ENCODE measurements at places on chromosomes 7 and 10.
A peak's percentile ranks its signal among the peaks of the same experiment; 100 is the strongest.

DNA sequence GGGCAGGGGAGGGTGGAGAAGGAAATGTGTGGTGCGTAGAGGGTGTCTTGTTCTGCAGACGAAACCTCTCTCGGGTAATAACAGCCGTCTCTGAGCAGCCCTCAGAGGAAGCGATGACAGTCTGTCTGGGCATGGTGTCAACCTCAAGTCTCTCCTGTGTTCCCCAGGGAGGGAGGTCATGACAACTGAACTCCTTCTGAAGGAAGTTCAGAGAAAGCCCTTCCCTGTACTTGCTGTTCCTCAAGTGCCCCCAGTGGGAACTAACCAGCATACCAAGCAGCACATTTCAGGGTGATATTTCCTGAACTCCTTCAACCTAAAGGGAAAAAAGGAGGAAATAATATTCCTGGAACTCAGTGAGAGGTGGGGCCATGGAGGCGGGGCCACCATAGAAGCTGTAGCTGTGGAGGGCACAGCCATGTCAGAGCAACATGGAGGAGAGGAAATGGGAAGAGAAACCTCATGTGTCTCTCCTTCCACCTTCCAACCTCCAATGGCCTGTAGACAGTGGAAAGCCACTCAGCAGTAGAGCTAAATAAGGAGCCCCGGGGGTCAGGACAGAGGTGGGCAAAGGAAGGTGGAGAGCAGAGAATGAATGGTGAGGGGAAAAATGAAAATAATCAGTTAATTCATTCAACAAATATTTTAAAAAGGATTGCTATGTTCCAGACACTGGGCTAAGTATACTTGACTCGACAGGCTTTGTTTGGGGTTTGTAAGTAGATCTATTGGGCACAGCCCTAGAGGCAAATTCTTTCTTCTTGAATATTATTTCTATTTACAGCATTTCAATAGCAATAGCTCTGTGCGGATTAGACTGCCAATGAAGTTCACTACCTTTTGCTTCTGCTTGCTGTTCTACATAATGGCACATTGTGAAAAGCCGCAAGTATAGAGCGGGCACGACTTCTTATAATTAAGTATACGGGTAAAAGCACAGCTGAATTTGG lies 61.0 kb upstream of the AOAH start:
- DNase-seq: peak; percentile 79

GRCh38 chr10:44618910-44619309 lies 234.0 kb upstream of the CXCL12 start:
- DNase-seq: no peak

DNA sequence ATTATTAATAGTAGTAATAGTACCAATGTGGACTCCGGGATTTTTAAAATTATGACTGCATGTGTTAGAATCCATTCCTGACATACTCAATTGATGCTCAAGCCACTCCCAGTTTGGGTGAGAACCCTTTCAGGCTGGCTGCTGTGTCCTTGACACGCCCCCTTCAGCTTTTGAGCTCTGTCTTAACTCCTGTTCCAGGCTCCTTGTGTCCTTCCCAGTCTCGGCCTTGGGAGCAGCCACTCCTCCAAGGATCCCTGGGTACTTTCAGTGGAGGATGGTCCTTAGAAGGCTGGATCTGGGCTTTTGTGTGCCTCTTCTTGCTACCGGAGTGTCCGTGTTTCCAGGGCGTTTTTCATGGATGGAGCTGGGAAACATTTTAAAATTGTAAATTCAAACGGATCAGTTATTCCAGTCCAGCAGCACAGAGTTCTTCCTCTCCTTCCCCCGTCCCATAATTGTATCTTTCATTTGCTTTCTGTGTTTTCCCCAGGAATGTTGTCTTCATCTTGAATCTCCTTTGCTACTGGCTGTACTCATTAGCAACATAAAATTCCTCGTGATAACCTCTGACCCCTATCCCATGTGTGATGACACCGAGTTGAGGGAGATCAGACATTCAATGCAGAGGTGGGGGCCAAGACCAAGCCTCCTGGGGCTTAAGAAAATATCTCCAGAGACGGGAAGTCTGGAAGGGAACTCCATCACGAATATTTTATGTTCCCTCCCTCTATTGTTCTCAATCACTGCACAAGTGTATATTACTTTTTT lies 40.0 kb upstream of the PFKFB3 start:
- DNase-seq: no peak

- DNase-seq: no peak
Observed at GRCh38 chr7:1236831-1237701, 4.4 kb downstream of the UNCX start.

- no peak for DNase-seq
Observed at GRCh38 chr7:148856578-148856881, 27.6 kb downstream of the EZH2 start.

GRCh38 chr7:105046414-105046813 lies 32.4 kb downstream of the KMT2E start:
- no peak for DNase-seq

- DNase-seq: no peak
Observed at GRCh38 chr10:5987747-5988146, 10.4 kb upstream of the IL15RA start.

- no peak for DNase-seq
Observed at GRCh38 chr10:69434926-69435325, 16.3 kb upstream of the TSPAN15 start.

DNA sequence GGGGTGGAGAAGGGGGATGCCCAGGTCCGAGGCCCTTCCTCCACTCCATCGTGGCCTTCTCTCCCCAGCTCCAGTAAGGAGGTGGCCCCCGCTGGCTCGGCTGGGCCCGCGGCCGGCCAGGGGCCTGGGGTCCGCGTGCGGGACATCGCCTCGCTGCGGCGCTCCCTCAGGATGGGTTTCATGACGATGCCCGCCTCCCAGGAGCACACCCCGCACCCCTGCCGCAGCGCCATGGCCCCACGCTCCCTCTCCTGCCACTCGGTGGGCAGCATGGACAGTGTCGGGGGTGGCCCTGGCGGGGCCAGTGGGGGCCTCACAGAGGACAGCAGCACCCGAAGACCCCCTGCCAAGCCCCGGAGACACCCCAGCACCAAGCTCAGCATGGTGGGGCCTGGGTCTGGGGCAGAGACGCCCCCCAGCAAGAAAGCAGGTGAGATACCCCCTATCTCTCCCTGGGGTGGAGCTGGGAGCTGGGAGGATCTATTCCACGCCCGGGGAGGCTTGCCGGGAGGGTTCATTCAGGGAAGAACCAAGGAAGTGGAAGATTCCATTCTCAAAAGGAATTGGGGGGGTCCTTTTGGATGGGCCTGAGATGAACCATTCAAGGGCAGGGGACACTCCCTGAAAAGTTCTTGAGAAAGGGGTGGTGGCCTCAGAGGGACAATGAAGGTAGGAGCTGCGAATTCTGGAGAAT lies 3.2 kb downstream of the NYAP1 start:
- DNase-seq: no peak

- DNase-seq: no peak
Observed at GRCh38 chr7:93310346-93310745, 78.2 kb downstream of the VPS50 start.

DNA sequence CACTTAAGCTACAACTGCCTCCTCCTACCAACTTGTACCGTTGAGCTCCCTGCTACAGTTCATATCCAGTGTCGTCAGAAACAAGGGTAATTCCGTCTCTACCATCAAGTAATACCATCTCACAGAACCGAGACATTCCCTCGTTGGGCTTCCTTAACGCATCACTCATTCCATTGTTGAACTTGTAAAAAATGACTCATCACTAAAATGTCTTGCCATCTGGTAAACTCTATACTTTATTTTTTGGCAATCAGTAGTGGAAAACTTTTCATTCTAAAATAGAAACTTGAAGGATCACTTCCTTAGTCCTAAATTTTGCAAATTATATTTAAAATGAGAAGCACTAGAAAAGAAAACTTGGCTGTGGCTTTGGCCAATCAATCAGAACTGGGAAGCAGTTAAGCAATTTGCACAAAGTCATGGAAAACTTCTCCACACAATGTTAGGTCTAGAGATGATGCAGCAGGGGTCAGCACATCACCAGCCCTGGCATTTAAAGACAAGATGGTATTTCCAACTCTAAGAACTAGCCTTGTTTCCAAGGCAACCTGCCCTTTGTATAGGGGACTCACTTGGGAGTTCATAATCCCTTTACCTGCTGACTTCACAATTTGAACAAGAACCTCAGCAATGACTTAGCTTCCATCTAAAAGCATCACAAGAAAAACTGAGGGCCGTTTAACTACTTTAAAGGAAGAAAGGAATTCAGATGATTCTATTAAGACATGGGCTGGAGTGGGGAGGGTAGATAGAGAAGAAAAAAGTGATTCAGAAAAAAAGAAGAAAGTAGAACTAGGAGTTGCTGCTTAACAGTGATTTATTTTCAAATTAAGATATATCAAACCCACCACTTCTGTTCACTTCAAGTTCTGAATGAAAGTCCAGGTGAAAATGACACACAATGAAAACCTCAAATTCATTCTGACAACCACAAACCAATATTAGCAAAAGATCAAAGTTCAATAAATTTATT lies 288.1 kb downstream of the PARD3 start:
- DNase-seq: no peak

DNA sequence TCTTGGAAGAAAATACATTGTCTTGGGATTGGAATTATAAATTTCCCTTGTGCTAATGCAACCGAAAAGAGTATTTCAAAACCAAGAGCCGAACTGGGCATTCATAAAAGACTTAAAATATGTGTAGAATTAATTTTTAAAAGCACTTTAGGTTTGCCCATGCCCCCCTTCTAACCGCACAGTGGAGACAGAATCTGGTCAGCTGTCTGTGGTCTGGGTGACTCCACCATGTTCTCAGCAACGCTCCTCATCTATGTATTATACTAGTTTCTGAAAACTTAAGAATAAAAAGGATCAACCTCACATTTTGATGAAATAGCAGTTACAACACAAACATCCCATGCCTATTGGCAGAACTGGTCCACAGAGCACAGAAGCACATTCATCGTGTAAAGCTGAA lies 192.6 kb upstream of the C7orf33 start:
- DNase-seq: no peak

DNA sequence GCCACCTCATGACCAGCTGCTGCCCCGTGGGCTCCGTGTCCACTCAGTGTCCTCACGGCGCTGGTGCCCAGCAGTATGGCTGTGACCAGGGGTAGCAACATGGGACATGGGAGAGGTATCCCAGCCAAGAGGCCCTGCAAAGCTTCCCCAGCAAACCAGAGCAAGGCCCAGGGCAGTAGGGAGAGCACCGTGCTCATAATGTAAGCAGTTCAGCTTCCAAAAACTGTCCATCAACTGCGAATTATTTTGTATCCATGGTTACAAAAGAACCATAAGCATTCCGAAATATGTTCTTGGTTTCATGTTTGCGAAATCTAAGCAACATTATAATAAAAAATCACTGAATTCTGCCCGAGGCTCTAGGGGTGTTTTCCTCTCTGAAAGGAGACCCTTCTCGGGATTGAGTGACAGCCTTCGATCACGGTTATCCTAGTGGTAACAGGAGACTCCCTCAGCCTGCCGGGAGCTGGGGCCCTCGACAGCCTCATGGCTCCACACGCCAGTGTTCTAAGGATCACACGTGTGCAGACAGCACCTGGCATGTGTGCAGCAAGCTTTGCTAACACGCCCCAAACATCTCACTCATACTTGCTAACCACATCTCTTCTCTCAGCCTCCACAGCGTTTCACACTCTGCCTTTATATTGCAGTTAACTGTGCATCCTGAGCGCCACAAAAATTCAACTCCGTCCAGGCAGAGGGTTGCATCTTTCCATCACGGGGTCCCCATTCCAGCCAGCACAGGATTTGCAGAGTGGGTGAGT lies 117.6 kb downstream of the DIP2C start:
- no peak for DNase-seq

DNA sequence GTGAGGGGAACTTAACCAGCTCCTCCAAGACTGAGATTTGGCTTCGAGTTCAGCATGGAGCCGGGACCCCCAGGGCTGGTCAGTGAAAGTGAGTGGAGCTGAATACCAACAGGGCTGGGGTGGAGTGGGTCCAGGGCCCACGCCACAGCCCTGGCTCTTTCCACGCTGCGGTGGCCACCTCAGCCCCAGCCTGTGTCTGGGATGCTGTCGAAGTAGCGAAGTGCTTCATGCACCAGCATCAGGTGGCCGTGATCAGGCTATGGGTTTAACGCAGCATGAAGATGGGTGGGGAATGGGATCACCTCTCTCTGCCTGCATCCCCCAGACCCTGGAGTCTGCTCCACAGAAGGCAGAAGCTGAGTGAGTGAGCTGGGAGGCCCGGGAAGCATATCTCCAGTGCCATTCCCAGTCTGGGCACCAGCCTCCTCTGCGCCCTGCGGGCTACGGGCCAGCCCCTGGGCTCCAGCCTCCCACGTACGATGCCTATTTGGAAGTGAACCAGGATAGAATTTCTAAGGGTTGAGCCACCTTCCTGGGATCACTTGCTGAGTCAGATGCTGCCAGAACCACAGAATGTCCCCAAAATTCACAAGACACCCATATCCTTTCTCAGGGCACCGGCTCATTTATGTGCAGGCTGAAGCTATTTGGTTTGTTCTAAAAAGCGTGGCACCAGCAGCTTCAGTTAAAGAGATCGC lies 131.1 kb upstream of the CHST15 start:
- no peak for DNase-seq

GRCh38 chr7:114944745-114945625 lies 23.1 kb downstream of the MDFIC start:
- no peak for DNase-seq

DNA sequence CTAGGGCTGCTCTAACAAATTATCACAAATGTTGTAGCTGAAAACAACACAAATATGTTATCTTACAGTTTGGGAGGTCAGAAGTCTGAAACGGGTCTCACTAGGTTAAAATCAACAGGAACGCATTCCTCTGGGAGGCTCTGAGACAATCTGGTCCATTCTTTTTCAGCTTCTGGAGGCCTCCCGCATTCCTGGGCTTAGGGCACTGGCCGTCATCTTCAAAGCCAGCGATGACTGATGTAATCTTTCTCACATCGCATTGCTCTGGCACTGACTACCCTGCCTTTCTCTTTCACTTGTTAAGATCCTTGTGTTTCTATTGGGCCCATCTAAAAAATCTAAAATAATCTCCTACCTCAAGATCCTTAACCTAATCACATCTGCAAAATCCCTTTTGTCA lies 1071.5 kb upstream of the C7orf33 start:
- DNase-seq: no peak

DNA sequence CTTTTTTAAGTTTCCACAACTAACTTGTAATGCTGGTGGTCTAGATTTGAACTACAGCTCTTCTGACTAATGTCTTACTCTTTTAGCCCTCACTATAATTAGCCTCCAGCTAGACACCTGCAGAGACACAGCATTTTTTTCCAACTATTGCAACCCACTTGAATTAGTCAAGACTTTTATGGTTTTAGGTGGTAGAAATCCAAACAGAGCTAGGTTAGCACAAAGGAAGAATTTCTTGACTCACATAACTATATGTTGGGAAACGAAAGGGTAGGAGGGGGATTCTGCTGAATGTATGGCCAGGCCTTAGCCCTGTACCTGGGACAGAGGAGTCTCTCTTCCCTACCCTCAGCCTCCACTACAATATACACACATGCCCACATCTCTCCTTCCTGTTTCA lies 586.1 kb downstream of the INHBA start:
- DNase-seq: no peak

Measured in KG1 (cell line).